ENCODE measurements at places on chromosomes 1 and 21.

- no peak for DNase-seq
Observed at GRCh38 chr1:16138772-16139221, 17.1 kb downstream of the EPHA2 start.

- DNase-seq, result no peak
Observed at GRCh38 chr1:219990782-219991510, 55.4 kb downstream of the EPRS1 start.

- DNase-seq, result no peak
Observed at GRCh38 chr1:203289982-203290260, 15.4 kb upstream of the BTG2 start.

DNA sequence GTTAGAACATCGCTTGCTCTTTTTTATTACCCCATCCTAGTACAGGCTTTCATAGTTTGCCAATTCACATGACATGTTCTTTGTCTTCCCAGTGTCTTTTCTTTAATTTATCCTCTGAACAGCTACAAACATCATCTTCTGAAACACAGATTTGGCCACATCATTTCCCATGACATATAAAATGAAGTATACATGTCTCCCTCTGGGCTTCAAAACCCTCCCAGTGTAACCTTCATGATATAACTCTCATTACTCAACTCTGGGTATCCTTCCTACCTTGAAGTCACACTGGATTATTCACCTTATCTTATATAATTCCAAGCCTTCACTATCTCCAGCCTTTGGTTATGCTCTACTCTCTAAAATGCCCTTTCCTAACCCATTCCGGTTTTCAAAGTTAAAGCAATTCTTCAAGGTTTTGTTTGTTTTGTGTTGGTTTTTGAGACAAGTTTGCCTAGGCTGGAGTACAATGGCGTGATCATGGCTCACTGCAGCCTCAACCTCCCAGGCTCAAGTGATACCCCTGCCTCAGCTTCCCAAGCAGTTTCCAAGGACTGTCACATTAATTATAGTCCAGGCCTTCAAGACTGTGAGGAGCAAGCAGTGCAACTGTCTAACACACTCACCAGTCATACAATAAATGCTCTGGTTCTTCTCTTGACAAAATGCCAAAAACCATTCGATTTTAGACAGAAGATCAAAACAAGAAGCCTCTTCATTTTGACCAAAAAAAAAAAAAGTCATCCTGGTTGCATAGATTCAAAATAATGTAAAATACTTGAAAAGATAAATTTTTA lies 5.8 kb downstream of the RGS1 start:
- DNase-seq, result no peak

DNA sequence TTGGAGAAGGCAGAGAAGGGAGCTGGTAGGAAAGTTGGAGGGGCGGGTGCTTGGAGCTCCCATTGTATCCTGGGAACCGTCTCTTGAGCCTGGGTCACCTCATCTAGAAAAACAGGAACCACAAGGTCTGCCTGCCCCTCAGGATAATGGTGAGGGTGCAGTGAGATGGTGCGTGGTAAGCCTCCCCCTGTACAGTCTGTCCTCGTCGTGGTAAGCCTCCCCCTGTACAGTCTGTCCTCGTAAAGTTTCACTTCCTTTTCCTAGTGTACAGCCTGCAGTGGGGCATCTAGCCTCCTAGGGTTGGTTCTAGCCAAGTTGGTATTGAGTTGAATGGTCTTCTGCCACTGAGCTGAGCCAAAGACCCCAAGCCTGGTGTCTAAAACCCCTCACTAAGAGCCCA lies 66.5 kb upstream of the IGSF21 start:
- no peak for DNase-seq

DNA sequence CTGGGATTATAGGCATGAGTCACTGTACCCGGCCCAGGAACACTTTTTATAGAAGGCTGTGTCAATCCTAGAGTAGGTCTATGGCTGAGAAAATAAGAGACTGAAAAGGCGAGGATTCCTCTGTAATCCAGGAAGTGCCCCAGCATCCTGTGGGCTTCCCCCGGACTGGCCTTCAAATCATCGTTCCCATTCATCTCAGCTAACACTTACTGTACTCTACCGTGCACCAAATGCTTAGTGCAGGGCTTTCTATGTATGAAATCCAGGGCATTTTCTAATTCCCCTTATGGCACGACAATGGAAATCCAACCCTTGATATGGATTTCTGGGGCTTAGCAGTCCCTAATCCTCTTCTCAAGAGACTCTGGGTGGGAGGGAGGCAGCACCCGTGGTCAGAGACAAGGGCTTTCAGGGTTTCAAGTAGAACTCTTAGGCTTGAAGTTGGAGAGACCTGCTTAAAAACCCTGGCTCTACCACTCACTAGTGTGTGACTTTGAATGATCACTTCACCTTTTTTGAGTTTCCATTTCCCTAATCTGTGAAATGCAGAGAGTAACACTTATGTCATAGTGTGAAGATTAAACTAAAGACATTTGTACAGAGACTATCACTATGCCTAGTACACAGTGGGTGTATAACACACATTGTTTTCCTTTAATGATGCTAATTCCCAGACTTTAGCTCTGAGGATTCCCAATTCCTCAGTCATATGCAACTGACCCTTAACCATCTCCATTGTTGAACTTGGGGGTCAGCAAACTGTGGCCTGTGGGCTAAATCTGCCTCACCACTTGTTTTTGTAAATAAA lies 20.3 kb downstream of the MECR start:
- DNase-seq, result no peak

GRCh38 chr1:113507552-113508214 lies 117.4 kb downstream of the MAGI3 start:
- DNase-seq, result no peak

DNA sequence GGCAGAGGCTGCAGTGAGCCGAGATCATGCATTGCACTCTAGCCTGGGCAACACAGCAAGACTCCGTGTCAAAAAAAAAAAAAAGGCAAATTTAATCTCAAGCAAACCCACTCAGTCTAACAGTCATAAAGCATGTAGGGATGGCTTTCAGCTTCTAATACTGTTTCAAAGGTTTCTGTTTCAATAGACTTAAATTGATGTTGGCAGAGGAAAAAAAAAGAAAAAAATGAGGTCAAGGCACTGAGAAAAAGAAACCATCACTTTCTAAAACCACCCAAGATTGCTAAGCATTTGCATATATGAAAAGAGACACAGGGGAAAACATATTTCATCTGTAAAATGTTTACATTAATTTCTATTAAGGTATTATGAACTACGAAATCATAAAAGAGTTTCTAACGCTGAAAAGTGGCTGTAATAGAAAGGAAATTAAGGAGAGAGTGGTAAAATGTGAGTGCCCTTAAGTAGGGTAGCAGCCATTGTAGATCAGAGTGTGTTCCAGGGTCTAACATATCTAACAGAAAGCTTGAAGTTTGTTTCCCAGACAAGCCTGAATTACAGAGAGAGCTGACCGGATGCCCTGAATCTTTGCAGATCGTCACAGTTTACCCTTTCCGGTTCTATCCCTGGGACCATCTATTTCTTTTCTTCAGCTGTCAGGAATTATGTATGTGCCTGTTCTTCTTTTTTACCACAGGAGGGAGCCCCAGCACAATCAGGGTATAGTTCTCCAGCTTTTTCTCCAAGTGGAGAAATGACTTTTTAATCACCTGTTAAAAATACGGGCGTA lies 70.0 kb downstream of the PLD5 start:
- no peak for DNase-seq

DNA sequence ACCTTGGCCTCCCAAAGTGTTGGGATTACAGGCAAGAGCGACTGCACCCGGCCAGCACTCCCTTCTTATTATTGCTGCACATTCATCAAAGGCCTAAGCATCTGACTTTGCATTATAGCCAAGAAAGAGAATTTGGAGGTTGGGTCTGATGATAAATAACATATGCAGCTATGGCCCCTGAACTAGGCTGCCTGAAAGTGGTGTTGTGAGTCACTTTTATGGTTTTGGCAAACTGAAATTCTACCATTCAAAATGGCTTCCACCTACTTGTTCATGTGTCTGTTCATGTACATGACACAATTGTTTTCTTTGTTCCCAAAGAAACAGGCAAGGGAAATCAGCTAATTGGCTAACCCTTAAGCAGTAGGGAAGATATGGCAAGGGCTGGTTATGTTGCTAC lies 25.0 kb upstream of the UAP1 start:
- no peak for DNase-seq

DNA sequence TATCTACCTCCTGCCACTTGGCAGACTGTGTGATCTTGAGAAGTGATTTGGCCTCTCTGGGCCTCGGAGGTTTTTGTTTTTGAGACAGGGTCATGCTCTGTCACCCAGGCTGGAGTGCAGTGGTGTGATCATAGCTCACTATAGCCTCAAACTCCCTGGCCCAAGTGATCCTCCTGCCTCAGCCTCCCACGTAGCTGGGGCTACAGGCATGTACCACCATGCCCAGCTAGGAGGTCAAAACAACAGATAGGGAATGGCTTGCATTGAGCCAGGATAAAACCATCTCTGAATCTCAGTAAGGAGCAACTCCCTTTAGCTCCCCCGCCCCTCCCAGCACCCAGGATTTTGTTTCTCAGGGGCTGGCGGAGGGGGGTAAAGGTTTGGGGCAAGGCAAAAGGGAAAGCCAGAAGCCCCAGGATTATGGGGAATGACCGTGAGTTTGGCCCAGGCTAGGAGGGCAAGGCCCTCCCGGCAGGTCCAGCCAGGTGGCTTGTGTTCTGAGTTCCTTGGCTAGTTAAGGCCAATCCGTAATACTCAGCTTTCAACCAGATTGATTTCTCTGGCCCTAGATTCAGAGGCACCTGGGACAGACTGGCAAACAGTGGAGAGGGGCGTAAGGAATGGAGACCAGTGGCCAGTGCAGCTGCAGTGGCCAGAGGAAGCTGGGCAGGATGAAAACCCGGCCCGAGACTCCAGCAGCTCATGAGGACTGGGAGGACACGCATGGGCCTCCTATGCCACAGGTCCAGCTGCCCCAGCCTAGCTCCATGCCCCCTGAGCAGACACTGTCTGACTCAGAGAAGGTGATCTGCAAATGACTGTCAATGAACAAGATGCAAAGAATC lies 130.1 kb downstream of the DMRTB1 start:
- DNase-seq, result no peak

- no peak for DNase-seq
Observed at GRCh38 chr1:36557041-36558000, 74.6 kb upstream of the CSF3R start.

GRCh38 chr1:163414778-163415177 lies 93.0 kb downstream of the NUF2 start:
- no peak for DNase-seq

GRCh38 chr1:204530932-204531331 lies 14.7 kb downstream of the MDM4 start:
- DNase-seq, result no peak

GRCh38 chr1:119544165-119544762 lies 37.3 kb downstream of the HSD3B1 start:
- no peak for DNase-seq

DNA sequence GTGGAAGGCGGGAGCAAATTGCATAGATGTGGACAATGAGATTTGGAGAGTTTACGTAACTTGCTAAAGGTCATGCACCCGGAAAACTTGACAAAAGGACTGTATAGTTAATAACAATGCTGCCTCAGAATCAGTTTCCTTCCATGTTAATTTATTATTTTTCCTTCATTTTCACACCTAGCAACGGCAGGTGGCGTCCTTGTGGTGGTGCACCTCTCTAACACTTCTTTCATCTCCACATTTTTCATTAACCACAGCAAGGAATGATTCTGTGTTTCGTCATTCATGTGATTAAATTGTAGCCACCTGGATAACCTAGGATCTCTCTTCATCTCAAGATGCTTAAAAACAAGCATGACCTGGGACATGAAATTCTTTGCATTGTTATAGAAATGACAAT lies 2133.0 kb downstream of the NCAM2 start:
- DNase-seq, result no peak

GRCh38 chr1:47761974-47762373 lies 235.2 kb downstream of the TRABD2B start:
- no peak for DNase-seq

GRCh38 chr1:228360533-228361313 lies 45.9 kb downstream of the TRIM11 start:
- no peak for DNase-seq

DNA sequence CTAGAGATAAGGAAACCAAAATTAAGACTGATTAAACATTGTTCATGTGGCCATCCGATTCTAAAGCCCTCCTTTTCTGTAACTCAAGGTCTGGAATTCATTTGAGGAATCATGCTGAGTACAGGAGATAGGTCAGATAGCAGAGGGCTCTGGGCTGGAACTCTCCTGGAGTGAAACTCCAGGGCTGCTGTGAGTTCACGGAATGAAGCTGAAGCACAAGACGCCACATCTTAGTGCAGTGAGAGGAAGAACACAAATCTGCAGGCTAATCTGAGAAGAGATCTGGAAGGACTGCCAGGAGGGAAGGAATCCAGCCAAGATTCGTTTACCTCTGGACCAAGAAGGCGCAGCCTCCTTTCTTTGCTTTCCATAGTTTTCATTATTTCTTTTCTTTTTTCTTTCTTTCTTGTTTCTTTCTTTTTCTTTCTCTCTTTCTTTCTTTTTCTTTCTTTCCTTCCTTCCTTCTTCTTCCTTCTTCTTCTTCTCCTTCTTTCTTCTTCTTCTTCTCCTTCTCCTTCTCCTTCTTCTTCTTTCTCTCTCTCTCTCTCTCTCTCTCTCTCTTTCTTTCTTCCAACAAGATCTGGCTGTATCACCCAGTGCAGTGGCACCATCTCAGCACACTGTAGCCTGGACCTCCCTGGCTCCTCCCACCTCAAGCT lies 74.8 kb upstream of the ATP1B1 start:
- no peak for DNase-seq

- no peak for DNase-seq
Observed at GRCh38 chr21:34282223-34282622, 81.6 kb upstream of the KCNE2 start.

GRCh38 chr1:41743366-41743765 lies 175.4 kb downstream of the HIVEP3 start:
- DNase-seq, result no peak

GRCh38 chr1:14190508-14190907 lies 408.0 kb upstream of the KAZN start:
- DNase-seq, result no peak

DNA sequence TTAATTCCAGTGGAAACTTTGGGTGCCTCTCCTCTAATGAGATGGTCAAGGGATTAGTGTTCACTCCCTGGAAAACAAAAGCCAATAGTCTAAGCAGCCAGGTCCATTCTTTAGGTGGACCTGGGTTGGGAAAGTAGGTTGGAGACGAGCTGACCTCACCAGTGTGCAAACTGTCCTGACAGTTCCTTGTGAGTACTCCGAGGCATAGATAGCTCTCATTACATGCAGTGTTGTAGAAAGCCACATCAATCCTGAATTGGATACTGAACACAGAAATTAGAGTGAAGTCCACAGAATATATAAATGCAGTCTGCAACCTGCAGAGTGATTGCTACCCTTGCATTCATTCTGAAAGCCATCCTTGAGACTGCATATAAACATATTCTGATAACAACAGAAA lies 675.1 kb upstream of the CXADR start:
- DNase-seq, result no peak

- no peak for DNase-seq
Observed at GRCh38 chr1:95057351-95057750, 15.4 kb downstream of the ALG14 start.

DNA sequence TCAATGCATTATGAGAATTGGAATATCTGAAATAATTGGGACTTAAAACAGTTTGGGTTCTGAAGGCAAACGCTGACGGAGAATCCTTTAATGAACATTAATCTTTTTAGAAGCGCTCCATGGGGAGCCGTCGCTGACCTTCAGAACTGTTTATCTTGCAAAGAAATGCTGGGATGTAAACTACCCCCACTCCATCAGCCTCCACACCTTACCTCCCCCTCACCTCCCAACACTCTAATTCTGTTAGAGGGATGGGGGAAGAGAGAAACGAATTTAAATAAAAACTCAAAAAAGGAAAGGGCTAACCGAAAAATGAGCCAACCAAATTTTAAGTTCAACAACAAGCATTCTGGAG lies 44.1 kb upstream of the DNAJC6 start:
- no peak for DNase-seq

All from NK-92 treated with Interleukin-12 subunit alpha and Interleukin-12 subunit beta, amount 100 ng/mL, for 24 hours (cell line).